Lung microvascular endothelial cell (primary cell): ENCODE measurements at places on chromosomes 2 and 18. TPM values are rescaled to one million over a fixed set of nuclear protein-coding genes. Genes with fewer than 3 reads are reported as not detected.

CFC1 gene
- total RNA-seq, result not detected in 2 replicates

TGFA gene
- total RNA-seq, result 7.8 and 16.3 TPM in 2 replicates

DNA sequence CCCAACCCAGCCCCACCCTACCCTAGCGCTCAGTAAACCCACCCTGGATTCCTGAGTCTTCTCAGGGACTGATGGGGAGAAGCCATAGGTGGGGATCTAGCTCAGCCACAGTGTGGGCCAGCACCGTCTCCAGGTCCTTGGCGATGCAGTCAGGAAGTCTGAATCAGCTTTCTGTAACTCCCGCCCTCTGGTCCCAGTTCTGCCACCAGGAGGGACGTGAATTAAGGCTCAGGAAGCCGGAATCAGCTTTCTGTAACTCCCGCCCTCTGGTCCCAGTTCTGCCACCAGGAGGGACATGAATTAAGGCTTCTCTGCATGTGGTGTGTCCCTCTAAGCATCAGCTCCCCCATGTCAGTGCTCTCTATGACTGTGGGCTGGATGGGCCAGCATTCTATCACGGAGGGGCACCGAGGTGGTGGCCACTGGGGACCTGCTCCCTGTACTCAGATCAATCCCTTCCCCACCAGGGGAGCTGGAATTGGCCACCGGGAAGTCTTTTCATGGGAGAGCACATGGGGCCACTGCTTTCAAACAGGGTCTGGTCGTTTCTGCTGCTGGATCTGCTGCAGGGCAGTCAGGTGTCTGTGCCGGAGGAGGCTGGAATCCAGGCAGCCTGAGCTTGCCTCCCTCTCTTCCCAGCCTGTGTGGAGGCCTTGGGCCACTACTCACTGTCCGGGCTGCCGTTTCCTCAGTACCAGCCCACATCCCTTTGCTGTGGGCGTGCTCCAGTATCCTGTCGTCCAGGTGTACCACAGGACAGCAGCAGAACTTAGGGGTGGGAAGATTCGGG is 24.7 kb downstream of the ASB18 start:
- no peak for DNase-seq

DNA sequence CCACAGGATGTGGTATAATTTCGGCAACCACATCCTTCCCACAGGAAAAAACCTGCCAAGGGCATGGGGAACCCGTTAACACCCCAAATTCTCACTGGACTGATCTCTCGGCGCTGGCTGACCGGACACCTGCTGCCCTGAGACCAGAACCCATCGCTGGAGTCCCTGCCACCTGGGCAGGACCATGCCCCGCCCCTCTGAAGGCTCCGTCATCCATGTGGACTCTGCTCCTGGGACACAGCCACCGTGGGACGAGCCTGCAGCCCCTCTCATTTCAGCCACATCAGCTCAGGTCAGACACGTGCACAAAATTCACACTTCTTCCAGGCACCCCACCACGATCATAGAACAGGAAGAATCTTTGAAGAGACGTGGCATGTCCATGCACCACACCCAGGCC is 108.2 kb downstream of the ZNF516 start:
- DNase-seq, result no peak

DSG4 gene
- total RNA-seq, result not detected in 2 replicates

GRCh38 chr2:198441246-198441645 is 636.9 kb downstream of the PLCL1 start:
- DNase-seq, result no peak

COBLL1 gene
- 1.7 and 4.2 TPM in 2 replicates for total RNA-seq

DNA sequence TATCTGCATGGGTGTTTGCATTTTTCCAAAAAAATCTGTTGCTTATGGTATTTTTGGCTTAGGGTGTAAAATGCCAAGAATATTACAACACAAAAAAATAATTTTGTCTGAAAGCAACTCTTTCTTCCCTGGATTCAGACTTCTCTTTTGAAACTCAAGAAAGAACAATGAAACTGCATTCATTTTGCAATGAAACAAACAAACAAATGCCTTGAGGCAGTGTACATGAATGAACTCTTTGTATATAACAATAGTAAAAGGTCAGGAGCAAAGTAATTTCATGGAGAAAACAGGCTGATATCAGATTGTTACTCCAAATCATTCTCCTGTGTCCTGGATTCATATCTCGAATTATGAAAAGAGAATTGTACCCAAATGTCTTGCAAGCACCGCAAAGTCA is 301.6 kb upstream of the CDH20 start:
- DNase-seq, result no peak

DNA sequence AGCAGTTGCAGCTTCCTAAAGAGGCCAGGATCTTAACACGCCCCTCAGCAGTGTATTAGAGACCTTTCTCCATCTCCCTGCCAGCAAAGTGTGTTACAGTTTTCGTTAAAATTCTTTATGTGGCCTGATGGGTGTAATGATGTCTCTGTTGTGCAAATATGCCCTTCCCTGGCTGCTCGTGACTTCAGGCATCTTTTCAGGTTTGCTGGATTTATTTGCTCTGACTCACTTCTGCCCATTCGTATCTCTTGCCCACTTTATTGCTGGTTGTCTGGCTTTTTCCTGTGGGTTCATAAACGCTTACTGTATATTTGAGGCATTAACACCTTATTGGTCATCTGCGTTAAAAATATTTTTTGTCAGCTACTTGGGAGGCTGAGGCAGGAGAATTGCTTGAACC is 134.5 kb downstream of the ASB1 start:
- DNase-seq, result no peak

KLHL14 gene
- 0.44 and 1.6 TPM in 2 replicates for total RNA-seq

DNA sequence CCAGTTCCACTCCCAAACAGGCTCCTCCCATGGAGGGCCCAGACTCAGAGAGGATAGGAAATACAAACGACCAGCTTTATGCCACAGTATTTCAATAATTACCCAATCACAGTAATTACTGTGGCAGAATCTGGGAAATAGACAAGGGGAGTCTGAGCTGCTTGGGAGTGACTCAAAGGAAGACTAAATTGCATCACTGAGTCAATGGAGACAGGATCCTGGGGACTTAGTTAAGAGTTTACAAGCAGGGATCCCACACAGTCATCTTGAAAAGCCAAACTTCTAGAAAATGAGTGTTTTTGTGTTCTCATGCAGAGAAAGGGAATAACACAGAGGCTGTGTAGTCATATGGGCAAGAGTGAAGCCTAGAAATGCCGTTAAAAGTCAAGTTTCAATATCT is 1142.1 kb downstream of the CNTNAP5 start:
- no peak for DNase-seq

DNA sequence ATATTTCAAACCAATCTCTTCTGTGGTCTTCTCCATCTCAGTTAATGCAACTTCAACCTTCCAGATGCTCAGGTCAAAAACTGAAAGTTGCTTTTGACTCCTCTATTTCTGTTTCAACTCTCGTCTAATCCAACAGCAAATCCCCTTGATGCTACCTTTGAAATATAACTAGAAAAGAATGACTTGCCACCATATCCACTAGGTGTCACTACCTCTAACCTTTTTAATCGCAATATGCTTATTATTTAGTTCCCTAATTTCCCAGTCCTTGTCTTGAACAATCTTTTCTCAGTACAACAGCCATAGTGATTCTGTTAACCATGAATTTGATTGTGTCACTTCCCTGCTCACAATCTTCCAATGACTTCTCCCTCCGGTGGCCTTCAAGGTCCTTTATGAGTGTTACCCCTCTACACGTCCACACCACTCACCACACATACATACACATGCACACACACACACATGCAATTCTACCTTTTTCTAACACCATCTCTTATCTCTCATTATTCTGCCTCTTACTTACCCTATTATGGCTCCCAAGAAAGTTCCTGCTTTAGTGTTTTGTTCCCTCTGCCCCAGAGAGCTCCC is 245.5 kb upstream of the KCNJ3 start:
- no peak for DNase-seq

DNA sequence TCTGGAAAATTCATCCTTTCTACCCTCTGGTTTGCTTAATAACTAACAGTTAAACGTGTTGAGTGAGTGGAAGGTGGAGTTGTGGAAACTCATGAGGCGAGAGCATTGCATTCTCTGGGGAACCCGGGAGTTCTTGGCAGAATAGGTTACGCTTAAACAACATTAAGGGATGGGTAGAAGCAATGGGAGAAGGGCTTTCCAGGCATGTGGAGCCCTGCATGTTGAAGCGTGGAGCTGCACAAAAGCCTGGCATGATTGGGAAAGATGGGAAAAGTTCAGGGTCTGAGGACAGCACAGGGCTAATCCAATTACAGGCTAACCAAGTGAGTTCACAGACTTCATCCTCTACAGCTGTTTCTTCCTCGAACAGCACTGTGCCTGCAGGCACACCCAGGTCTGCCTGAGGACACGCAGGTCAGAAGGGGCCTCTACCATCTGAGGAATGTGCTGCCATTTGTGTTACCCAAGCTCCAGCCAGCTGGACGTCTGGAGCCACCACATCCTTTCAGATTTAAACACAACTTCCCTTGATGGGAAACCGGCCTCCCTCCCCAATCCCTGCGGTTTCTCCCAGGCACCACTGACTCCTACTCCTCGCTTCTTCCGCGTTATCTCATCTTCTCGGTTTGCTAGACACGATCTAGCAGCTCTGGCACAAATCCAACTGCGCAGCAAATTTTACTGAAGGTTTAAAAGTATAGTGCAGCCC is 164.2 kb downstream of the ANTXR1 start:
- DNase-seq, result peak; percentile 97

DNA sequence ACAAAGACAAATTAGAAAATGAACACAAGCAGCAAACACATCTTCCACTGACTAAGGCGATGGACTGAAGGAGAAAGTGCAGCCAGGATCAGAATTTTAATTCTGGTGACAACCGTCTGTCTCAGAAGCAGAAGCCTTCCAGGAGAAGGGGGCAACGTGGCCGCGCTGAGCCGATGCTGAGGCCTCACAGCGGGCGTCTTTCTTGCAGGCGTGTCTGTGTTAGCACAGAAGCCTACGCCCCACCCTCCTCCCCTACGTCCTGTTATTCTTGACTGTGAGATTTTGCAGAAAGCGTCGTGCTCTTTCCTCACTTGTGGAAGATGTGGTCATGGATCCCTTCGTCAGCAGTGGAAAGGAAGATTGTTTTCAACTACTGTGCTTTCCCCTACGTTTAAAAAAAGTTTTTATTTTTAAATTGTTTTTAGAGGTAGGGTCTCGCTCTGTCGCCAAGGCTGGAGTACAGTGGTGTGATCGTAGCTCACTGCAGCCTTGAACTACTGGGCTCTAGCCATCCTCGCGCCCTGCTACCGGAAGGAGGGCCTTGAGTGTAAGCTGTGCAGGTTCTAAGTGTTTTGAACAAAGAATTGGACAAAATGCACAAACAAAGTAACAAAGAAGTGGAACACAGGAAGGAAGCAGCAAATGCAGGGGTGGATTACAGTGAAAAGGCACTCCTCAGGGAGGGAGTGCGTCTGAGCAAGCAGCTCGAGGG is 422.0 kb downstream of the GALR1 start:
- no peak for DNase-seq

PEX13 gene
- total RNA-seq, result 27.2 and 41.9 TPM in 2 replicates

DNA sequence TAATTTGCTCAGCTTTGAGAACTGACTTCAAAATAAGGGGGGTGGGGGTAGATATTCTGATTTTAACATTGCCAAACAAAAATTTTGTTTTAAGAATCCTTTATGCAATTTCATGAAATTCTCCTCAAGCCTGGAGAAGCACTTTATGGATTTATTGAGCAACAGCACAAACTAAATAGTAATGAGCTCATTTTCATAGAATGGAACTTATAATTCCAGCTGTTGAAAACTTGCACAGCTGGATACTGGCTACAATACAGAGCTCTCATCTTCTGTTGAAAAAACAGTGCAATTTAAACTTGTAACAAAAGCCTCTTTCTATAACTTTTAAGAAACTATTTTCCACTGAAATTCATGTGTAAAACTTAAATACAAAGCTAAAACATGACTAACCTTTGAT is 137.6 kb upstream of the FN1 start:
- no peak for DNase-seq

- peak; percentile 62 for DNase-seq
Observed at GRCh38 chr2:177405029-177405692, 12.6 kb downstream of the AGPS start.

- no peak for DNase-seq
Observed at GRCh38 chr18:58934356-58934755, 69.7 kb downstream of the ZNF532 start.

DNA sequence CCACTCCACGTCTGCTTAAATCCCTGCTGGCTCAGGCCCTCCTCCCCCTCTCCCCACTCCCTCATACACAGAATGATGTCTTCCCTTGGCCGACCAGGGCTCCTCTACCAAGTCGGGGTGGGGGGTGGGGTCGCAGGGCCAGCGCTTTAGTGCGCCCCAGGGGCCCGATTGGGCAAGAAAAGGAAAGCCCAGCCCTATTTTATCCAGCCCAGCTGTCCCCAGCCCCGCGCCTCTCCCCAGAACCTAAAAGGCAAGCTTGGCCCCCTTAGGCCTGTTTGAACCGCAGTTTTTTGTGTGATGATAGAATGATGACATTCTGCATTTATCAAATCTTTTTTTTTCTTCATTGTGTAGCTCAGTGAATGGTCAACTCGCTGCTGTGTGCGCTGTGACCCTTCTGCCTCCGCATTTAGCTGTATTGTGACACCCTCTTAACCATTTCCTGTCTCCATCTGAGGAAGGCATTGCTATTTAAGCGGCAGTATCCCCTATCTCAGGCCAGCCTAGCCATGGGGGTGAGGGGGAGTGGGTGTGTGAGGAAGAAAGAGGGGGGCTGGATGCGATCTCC is 231.4 kb downstream of the HAUS1 start:
- DNase-seq, result peak; percentile 7

DNA sequence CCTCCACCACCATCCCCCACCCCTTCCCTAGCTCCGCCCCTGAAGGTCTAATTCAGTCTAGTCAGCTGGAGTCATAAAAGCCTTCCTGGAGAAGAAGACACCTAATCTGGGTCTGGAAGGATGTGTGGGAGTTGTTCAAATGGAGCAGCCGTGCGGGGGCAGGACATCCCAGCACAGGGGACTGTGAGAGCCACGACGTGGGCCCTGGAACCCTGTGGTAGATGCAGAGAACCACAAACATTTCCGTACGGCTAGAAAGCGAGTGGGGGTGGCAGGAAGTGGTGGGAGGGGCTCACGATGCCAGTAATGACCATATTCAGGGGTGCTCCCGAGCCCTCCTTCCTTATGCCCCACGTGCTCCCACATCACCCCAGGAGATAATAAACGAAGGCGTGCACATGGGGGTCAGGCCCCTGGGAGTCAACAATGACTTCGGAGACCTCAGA is 20.9 kb upstream of the COL6A3 start:
- DNase-seq, result no peak

PRSS56 gene
- not detected in 2 replicates for total RNA-seq

DNA sequence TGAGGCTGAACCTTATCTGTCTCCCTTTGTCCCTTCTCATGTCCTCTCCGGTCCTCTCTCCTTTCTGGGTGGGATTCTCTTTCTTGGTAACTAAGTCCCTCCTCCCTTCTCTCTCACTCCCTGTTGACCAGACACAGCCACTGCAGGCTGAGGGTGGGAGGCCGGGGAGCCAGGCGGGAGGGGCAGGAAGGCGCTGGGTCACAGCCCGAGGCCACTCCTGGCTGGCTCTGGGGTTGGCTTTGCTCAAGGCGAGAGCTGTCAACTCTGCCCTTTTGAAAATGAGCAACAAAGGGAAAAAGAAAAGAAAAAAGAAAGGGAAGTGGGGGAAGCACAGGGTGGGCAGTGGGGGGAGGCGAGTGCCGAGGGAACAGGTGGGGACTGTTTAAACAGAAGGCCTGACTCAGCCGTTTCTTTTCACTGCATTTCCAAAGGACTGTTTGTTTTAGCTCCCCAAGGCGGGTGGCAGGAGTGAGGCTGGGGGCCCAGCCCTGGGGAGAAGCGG is 70.5 kb upstream of the IGFBP5 start:
- DNase-seq, result peak; percentile 4
